ENCODE measurements at places on chromosomes 4 and X.

GRCh38 chr4:183291070-183291469 is 29.0 kb downstream of the CLDN22 start:
- no peak for DNase-seq

GRCh38 chrX:150062292-150063137 is 124.2 kb upstream of the EOLA2 start:
- DNase-seq = no peak

- no peak for DNase-seq
Observed at GRCh38 chr4:145830699-145831098, 107.9 kb downstream of the ZNF827 start.

DNA sequence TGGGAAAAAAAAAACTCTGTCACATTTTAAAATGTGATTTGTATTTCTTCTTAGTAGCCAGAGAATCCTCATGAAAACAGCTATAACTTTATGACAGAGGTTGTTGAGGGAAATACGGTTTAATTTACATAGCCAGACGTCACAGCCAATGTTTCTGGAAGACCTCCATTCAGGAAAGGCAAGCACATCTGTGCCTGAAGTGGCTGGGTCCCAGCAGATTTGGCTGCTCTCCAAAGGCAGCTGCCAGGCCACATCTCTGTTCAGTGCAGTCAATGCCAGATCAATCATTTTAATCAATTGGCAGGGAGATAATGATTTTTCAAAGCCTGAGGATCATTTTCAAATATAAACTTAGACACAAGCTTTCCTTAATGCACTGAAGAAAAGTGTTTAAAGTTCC is 86.5 kb upstream of the ZIC3 start:
- DNase-seq = no peak

- DNase-seq = no peak
Observed at GRCh38 chr4:20248155-20248558, 3.5 kb upstream of the SLIT2 start.

GRCh38 chrX:34521563-34521962 is 135.5 kb downstream of the TMEM47 start:
- no peak for DNase-seq

GRCh38 chr4:76569706-76570105 is 134.7 kb downstream of the SHROOM3 start:
- no peak for DNase-seq

- DNase-seq = no peak
Observed at GRCh38 chr4:87363552-87363951, 27.4 kb downstream of the HSD17B11 start.

DNA sequence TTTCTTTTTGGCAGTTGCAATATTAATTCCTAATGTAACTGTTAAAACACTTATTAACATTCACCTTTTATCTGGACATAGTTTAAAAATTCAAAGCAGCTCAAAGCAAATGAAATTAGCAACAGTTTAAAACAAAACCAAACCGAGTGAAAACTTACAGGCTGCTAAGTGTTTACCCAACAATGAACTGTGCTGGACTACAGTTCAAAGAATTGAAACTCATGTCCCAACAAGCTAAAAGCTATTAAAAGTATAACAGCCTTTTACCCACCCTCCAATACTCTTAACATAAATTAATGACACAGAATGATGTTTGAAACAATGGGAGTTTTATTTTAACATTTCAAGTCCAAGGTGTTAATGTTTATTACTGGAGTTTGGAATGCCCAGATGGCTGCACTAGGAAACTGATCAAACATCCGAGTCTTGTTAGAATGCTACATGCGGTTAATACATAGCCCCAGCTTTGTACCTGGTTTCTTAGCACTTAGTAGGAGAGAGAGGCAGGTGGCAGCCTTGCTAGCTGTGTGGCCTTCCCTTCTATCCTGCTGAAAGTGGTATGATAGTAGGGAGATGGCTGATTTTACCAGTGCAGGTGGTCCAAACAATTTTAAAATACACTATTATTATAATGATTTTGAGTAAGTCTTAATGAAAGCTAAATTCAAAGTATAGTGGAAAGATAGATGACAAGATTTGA is 21.1 kb upstream of the FRYL start:
- no peak for DNase-seq

DNA sequence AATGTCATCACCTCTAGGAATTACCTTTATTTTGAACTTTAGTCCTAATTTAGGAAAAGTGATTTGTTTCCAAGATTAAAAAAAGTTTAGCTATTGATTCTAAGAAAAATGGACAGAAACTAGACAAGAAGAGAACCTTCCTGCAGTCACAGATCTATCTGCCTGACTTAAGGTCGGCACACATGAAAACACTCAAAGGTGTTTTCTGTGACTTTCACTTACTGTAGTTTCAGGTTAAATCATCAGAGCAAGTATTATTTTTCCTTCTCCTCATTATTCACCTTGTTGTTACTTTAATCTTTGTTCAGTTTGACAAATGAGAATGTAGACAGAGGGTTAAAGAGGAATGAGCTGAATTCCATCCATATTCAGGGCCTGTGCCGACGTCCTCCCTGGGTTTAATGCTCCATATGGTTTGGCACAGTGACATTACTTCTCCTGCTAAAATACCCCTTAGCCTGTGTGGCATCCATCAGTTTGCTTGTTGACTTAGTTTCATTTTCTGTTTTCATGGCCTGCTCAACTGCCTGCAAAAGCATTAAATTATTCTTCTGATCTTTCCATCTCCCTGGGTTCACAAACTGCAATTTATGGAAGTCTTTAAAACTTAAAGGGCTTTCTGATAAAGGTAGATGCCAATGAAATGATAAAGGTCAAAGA is 352.7 kb downstream of the NKX6-1 start:
- no peak for DNase-seq

- no peak for DNase-seq
Observed at GRCh38 chr4:98803251-98803650, 125.7 kb downstream of the EIF4E start.

DNA sequence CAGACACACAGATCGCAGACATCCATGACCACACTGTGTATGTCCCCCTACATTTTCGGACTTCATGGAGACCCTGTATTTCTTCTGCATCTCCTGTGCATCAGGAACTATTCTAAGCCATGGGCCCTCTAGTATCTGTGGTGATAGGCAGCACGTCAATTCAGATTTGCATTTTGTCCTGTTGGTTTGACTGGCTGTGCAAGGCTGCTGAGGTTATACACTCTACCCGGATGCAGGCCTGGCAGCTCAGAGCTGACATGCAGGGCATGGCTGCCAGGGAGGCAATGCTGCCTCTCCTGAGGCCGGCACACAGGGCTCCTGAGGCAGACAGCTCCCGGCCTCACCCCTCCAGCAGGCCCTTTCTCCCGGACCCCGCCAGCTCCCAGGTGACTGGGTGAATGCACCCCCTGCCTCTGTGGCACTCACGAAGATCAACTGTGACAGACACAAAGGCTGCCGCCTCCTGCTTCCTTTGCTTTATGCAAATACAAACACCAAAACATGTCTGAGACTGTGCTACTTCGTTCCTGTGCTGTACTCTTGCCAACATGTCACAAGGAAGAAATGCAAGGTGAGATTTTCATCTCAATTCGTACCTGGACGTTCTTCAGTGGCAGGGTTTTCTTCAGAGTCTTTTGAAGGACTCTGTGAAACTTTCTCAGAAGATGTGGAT is 51.0 kb downstream of the NSG1 start:
- no peak for DNase-seq

GRCh38 chr4:173264245-173264644 is 69.9 kb downstream of the HMGB2 start:
- DNase-seq = no peak

DNA sequence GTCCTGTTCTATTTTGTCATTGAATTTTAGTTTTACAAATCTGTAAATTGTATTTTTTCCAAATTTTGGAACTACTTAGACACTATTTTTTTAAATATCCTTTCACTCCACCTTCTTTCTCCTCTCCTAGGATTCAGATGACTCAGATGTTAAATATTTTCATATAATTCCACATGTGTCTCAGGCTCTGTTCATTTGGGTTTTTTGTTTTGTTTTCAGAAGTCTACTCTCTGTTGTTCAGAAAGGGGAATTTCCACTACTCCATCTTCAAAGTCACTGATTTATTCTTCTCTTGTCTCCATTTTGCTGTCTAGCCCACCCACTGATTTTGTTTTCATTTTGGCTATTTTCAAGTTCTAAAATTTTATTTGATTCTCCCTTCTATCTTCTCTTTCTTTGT is 264.0 kb upstream of the SLIT2 start:
- no peak for DNase-seq

- no peak for DNase-seq
Observed at GRCh38 chr4:125520258-125520990, 205.7 kb downstream of the FAT4 start.

GRCh38 chr4:145782756-145783155 is 102.8 kb downstream of the C4orf51 start:
- no peak for DNase-seq

DNA sequence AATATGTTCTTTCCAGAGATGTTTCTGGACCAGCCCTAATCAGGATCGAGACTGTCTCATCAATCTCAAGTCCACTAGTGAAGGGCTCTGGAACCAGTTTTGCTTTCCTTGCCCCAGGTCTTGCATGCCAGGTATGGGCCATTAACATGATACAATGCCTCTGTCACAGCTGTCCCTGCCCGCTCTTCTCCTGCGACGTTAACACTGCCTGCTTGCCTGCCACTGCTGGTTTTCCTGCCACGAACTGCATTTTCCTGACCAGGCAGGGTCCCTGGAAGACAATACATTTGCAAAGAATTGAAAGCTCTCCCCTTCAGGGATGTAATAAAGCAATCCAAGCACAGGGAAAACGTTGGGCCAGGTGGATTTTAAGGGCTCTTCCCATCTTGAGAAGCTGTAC is 200.3 kb downstream of the MID1 start:
- DNase-seq = no peak

DNA sequence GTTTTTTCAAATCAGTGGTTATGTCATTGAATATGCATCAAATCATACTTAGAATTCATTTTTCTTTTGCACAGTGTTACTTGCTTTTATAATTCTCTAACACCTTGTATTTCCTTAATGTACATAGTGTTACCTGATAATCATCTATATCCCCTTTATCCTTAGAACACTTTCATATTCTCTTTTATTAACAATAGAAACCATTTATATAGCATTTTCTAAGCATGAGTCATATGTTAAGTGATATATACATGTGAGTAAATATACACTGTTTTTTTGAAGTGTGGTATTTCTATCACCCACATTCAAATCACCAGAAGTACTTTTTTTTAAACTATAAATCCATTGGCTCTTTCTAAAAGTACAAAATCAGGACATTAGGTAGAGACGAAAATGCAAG is 15.3 kb downstream of the EPHA5 start:
- no peak for DNase-seq

DNA sequence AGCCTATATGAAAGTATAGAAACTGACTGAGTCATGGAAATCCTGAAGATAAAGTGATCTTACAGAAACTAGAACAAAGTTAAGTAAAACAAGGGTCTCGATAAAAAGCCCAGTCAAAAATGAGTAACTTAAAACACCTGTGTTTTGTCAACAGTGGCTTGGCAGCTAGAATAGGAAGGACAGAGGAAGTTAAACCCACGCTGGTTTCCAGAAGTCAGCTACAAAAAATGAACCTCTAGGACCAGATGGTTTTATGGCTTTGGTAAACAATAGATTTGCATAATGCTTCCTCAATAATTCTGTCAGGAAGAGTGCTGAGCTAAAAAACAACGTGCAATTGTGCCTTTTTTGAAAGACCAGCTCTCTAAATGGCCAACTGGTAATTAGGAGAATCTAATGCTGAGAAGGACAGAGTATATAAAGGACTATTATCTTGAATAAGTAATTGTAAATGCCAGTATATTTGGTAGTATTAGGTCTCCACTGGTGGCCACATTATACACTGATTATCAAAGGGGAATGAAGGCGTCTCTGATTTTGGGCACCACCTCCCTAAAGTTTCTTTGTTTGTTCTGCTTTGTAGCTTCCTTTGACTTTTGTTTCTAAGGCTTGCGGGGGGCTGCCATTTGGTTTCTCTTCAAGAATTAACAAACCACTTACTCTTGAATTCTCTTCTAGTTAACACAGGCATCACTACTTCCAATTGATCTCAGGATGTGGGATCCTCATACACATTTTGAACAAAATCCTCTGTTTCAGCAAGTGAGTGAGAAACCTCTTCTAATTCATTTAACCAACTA is 72.2 kb upstream of the PPP3CA start:
- DNase-seq = no peak

DNA sequence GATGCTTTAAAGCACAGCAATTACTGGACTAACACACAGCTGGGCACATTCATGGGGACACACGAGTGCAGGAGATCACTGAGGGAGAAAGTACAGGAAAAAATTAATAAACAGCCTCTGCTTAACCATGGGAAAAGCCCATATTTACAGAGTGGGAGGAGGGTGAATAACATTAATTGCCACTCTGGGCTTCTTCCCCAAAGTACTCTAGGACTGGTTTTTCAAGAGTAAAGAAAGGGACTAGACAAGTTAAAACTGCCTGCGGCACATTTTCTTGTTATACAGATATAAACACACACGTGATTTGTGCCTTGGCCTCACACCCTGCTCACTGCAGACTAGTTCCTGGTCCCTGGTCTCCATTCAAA is 179.7 kb upstream of the TET2 start:
- no peak for DNase-seq

DNA sequence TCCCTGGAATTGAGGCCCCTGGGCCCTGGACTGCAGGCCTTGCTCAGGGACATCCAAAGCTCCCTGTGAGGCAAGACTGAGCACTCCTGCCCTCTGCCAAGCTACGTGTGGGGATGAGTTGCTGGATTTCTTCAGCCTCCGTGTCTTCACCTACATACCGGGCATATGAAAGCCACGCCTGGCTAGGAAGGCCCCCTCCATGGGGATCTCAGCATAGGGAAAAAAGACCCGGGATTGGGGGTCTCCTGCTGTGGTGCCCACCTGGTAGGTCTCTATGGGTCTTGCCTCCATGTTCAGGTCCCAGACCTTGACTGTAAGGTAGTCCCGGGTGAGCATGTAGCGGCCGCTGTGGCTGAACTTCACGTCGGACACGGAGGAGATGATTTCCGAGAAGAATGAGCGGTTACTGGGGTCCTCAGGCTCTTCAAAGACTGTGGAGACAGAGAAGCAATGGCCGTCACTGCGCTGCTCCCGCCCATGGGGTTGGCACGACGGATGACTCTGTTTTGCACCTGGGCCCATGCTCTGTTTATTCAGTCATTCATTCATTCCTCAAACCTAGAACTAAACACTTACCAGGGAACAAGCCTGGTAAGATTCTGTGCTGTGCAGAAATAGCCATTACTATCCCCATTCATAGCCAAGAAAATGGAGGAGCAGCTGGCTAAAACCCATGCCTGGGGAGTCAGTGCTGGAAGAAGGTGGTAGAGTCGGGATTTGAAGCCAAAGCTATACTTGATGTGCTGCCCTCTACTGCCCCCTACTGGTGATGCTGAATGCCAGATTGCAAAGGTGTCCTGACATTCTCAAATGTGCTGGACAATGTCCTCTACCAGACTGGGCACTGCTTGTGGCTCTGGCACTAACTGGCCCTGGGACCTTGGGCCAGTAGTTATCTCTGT is 63.9 kb downstream of the WFS1 start:
- no peak for DNase-seq

GRCh38 chr4:85824166-85824945 is 349.4 kb downstream of the ARHGAP24 start:
- DNase-seq = no peak

- DNase-seq = no peak
Observed at GRCh38 chr4:20679951-20680350, 20.3 kb upstream of the PACRGL start.
